Sigmoid colon (tissue), 7 donors: ENCODE measurements at places on chromosomes 12 and 14. TPM values are rescaled to one million over a fixed set of nuclear protein-coding genes. Genes with fewer than 3 reads are reported as not detected.
A peak's percentile ranks its signal among the peaks of the same experiment; 100 is the strongest.

DNA sequence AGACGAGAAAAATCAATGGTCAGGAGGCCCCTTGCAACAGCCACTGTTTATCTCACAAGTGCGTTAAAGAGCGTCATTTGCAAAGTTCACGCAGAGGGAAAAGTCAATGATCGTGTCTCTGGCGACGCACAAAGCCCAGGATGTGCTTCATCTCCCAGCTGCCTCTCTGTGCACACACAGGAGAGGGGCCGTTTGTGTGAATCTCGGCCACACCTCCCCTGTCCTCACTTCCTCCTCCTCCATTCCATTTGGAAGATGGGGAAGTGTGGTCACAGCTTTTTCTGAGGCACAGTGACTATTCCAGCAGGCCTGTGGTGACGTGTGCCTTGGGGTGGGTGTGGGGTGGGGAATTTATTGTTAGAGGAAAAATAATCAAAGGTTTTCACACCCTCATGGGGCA is 90.4 kb downstream of the RBM19 start:
- no peak for DNase-seq

GRCh38 chr14:61360796-61361525 is 39.6 kb downstream of the PRKCH start:
- DNase-seq = no peak

- DNase-seq = no peak
Observed at GRCh38 chr12:12673296-12673695, 22.7 kb downstream of the GPR19 start.

- no peak for DNase-seq
Observed at GRCh38 chr12:29033519-29033918, 115.6 kb upstream of the FAR2 start.

- peak; percentile 48 for DNase-seq
Observed at GRCh38 chr12:132305991-132306884, 23.2 kb downstream of the GALNT9 start.

- DNase-seq = peak; percentile 87
Observed at GRCh38 chr12:50104417-50105366, 884 bp downstream of the GPD1 start.

DNA sequence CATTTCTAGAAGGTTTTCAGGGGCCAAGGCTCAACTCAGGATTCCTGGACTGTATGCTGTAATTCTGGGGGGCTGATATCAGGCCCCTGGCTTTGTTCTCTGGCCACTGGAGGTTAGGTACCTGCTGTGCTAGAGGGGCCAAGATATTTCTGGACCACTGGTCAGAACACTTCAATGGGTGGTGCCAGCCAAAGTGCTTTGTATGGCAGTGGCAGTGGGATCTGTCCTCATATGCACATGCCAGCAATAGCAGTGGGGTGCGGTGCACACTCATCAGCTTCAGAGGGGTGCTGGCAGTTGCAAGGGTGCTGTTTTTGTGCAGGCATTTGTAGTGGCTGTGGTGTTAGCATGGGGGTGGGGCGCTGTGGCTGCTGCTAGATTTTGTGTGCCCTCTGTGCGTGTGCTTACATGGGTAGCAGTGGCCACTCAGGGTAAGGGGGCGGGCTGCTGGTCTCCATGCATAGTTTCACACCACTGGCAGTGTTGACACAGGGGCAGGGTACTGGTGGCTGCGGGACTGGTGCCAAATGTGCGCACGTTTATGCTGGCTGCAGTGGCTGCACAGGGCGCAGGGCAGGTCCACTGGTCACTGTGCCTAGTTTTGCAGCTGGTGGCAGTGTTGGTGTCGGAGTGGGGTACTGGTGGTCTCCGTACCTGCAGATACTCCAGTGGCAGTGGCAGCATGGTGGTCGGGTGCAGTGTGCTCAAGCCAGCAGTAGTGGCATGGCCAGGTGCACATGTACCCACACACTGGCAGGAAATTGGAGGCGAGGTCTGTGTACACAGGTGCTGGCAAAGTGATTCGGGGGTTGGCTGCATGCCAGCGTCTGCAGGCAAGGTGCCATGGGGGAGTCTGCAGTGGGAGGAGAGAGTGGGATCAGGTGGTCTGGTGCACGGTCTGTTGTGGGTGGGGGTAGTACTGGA is 12.6 kb downstream of the NOPCHAP1 start:
- peak; percentile 60 for DNase-seq

DNA sequence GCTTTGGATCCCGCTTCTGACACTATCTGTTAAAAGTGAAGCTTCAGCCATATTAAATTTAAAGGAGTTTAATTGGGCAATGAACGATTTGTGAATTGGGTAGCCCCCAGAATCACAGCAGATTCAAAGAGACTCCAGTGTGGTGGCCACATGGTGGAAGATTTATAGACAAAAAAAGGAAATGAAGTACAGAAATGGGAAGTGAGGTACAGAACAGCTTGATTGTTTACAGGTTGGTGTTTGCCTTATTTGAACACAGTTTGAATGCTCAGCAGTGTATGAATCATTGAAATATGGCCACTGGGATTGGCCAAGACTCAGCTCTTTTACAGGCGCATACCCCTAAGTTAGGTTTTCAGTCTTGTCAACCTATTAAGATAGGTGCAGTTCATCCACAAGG is 21.9 kb downstream of the CCDC91 start:
- no peak for DNase-seq

DNA sequence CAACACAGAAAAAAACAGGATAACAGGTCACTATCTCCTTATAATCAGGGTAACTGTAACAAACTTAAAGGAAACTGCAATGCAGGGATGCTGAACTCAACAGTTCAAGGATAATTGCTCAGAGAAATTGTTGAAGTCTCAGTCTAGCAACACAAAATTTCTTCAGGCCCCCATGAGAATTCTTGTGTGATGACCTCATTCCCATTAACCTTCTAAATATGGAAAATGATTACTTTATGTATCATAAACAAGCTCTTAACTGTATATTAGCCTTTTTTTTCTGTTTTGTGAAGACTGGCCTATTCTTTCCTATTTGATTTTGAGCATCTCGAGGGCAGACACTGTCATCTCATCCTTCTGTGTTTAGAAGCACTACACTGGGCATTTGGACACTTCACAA is 47.1 kb downstream of the IGF1 start:
- DNase-seq = no peak

GRCh38 chr12:3005736-3006135 is 46.5 kb downstream of the TEAD4 start:
- DNase-seq = no peak

TEX52 gene
- total RNA-seq = not detected

COL2A1 gene
- not detected for total RNA-seq

LRRC10 gene
- total RNA-seq = not detected

NOS1 gene
- 12.6 TPM for total RNA-seq

DBX2 gene
- total RNA-seq = not detected

DHRS2 gene
- not detected for total RNA-seq
